ENCODE measurements at places on chromosomes 7 and 10. TPM values are rescaled to one million over a fixed set of nuclear protein-coding genes. Genes with fewer than 3 reads are reported as not detected.

DNA sequence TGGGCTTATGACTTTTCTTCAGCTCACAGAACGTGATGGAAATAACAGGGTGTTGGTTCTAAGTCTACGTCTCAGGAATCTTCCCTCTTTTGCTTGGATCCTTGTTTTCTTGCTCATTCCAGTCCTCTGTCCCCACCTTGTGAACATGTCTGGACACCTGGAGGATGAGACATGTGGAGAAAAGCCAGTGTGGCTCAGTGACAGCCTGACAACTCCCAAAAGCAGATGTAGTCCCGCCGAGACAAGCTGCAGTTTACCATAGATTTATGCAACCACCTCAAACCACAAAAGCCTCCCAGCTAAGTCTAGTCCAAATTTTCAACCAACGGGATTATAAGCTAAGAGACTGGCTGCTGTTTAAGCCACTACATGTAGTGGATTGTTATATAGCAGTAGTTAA is 476.1 kb downstream of the SH2D4B start:
- no peak overlapping the region for H3K4me3 ChIP-seq
- H3K27me3 ChIP-seq, result no peaks in the 10 kb centered on the region
- H3K36me3 ChIP-seq, result no peaks in the 10 kb centered on the region
- no peaks in the 10 kb centered on the region for H3K4me1 ChIP-seq
- no peak overlapping the region for H3K27ac ChIP-seq
- no peak for DNase-seq

GRCh38 chr7:71144963-71145362 is 13.0 kb downstream of the GALNT17 start:
- peaks cover 86% of the 10 kb centered on the region for H3K36me3 ChIP-seq
- no peaks in the 10 kb centered on the region for H3K27me3 ChIP-seq
- no peak for DNase-seq
- no peak overlapping the region for H3K27ac ChIP-seq

- peaks cover 31% of the 10 kb centered on the region for H3K27me3 ChIP-seq
- H3K36me3 ChIP-seq, result no peaks in the 10 kb centered on the region
- H3K4me1 ChIP-seq, result peaks cover 5% of the 10 kb centered on the region
- H3K27ac ChIP-seq, result no peak overlapping the region
Measured at GRCh38 chr10:61897671-61898434, 3.6 kb upstream of the ARID5B start.

Gene KEL
- total RNA-seq, result 86.0 TPM

- no peak overlapping the region for H3K27ac ChIP-seq
- H3K4me3 ChIP-seq, result no peak overlapping the region
- no peaks in the 10 kb centered on the region for H3K36me3 ChIP-seq
- peaks cover 19% of the 10 kb centered on the region for H3K4me1 ChIP-seq
- H3K27me3 ChIP-seq, result no peaks in the 10 kb centered on the region
Measured at GRCh38 chr7:95430864-95431263, 4.0 kb downstream of the PON2 start.

DNA sequence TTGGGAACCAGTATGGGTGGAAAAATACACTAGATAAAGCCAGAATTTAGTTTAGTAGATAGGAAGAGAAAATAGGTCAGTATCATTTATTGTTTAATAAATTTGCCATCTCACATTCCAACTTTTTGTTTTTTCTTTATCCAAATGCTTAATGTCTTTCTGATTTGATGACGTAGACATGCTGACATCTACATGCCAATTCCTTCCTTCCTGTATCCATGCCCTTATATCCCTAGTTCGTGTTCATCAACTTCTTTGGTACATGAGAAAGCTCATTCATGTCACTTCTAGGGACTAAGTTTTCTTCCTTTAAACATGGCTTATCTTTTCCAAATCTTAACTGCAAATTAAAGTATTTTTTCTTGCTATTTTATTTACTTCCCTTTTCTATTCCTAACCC is 30.5 kb upstream of the ING3 start:
- no peak overlapping the region for H3K4me3 ChIP-seq
- no peaks in the 10 kb centered on the region for H3K4me1 ChIP-seq

DNA sequence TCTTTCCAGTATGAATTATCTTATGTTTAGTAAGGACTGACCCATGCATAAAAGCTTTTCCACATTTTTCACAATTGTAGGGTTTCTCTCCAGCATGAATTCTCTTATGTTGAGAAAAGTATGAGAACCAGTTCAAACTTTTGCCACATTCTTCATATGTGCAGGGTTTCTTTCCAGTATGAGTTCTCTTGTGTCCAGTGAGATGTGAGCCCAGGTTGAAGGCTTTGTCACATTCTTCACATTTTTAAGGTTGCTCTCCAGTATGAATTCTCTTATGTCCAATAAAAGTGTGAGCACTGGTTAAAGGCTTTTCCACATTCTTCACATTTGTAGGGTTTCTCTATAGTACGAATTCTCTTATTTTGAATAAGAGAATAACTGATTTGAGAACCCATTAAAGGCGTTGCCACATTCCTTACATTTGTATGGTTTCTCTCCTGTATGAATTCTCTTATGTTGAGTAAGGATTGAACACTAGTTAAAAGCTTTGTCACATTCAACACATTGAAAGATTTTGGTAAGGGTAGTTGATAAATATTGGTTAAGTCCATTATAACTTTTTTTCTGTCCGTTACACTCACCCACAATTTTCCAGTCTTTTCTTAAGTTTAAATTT is 911.0 kb upstream of the ZNF722 start:
- no peaks in the 10 kb centered on the region for H3K4me1 ChIP-seq
- DNase-seq, result no peak
- H3K27ac ChIP-seq, result no peak overlapping the region
- peak overlapping the region; percentile 4 for H3K4me3 ChIP-seq
- no peaks in the 10 kb centered on the region for H3K27me3 ChIP-seq
- H3K36me3 ChIP-seq, result no peaks in the 10 kb centered on the region

Gene SRRM3
- total RNA-seq, result 5.1 TPM

DNA sequence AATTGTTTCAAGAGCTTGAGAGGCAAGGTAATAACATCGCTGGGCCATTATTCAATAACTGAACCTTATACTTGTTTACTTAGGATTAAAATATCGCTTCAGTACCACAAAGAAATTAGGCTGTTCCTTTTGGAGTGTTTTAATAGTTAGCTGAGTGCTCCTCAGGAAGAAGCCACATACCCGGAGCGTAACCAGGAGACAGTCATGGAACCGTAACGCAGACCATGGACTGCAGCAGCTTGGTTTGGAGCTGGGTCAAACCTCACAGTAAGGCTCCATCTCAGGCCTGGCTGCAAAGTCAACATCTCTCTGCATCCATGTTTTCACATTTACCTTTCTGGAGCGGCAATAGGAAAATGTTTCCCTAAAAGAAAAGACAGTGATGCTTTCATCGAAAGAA is 599.0 kb downstream of the TNS3 start:
- DNase-seq, result no peak
- no peaks in the 10 kb centered on the region for H3K27me3 ChIP-seq
- no peak overlapping the region for H3K4me3 ChIP-seq
- peak overlapping the region; percentile 8 for H3K27ac ChIP-seq
- H3K4me1 ChIP-seq, result no peaks in the 10 kb centered on the region

GRCh38 chr10:50324680-50325393 is 73.5 kb upstream of the ASAH2 start:
- DNase-seq, result no peak
- H3K4me1 ChIP-seq, result no peaks in the 10 kb centered on the region
- no peak overlapping the region for H3K4me3 ChIP-seq
- H3K27ac ChIP-seq, result no peak overlapping the region
- no peaks in the 10 kb centered on the region for H3K27me3 ChIP-seq

DNA sequence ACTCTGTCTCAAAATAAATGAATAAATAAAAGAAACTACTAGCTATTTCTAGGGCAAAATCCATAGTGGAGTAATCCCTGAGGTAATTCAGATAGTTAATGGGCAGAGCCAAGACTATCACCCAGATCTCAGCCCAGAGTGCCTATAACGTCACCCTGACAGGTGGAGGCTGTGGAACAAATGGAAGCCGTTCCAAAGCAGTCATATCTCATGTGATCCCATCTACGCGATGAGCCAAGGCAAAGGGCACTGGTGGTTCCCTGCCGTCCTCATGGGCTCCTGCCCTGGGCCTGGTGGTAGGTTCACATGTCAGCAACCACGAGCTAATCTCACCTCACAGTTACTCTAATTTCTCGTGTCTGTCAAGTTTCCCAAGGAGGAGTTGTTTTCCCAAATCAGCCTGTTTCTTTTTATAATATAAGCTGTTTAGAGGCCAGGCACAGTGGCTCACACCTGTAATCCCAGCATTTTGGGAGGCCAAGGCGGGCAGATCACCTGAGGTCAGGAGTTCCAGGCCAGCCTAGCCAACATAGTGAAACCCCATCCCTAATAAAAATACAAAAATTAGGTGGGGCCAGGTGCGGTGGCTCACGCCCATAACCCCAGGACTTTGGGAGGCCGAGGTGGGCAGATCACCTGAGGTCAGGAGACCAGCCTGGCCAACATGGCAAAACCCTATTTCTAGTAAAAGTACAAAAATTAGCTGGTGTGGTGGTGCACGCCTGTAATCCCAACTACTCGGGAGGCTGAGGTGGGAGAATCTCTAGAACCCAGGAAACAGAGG is 22.5 kb upstream of the ASCC1 start:
- H3K4me3 ChIP-seq, result no peak overlapping the region
- DNase-seq, result no peak
- H3K36me3 ChIP-seq, result peaks cover 10% of the 10 kb centered on the region
- H3K27me3 ChIP-seq, result no peaks in the 10 kb centered on the region
- peaks cover under 1% of the 10 kb centered on the region for H3K4me1 ChIP-seq
